ENCODE measurements at places on chromosomes 6 and 20.

DNA sequence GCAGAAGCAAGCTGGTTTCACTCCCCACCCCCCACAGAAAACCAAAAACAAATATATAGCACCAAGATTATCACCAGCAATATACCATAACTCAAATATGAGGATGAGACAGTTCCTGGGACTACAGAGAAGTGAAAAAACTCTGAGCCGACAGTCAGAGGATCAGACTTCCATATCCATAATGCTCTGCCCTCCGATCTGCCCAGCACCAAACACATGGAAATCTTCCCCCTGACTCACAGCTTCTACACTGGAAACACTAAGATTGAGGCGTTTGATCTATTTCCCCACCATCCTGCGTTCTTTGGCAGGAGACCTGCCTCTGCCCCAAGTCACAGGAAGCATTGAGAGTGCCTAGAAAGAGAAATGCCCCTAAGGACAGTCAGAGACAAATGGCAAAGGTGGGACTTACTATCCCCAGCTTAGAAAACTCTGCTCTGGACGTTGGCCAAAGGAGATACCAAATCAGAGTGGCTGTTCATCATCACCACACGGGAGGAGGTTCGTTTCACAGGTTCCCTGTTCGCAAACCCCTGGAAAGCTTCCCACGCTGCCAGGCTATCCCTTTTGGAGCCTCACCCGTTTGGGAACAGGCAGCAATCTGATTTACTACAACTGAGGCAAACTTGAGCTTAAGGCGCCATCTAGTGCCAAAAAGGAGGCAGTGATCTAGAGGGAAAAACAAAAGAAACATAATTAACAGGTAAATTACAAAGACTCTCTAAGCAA is 48.7 kb upstream of the SRSF6 start:
- no peak for DNase-seq

DNA sequence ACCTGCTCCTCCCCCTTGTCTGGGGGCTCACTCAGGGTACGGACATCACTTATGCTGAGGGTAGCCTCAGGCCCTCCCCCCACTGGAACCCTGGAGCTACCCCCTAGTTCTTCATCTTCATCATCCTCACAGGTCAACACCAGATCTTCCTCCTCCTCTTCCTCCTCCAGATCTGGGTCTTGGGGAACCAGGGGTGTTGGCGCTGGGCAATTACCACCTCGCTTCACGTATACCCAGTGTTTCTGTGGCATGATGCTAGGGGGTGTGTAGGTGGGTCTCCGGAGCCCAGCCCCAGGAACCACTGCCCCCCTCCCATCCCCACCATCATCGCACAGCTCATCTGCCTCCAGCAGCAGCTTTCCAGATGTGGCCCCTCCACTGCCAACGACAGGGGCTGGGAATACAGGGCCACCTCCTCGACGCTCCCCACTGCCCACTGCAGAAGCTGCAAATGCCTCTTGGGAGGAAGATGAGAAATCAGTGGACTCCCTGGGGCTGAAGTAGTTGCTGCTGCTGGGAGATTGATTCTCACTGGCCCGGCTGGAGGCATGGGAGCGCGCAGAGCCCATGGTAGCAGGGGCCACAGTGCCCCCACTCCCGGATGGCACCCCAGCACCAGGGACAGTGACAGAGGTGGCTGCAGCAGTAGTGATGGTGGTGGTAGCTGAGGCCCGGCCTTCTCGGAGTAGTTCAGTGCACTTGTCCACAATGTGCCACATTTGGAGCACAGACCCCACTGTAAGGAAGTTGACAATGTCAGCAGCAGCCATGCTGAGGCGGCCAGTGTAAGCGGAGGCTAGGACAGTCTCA is 1.5 kb downstream of the ZBTB22 start:
- DNase-seq: no peak

DNA sequence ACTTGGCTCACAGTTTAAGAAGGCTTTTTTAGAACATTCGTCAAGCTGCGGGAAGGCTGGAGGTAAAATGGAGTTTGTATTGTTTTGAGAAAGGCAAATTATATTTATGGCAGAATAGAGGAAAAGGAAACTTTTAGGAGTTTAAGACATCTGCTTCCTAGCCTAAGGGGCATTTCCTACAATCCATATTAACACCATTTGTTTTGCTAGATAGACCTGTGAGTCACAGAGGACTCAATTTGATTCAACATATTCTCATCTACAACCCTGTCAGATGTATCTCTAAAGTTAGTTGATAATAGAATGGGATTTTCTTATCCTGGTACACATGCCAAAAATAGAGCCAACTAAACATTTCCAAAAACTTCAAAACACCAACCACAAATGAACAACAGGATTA is 35.0 kb downstream of the RCAN2 start:
- no peak for DNase-seq

GRCh38 chr6:168581236-168581635 is 140.3 kb downstream of the SMOC2 start:
- DNase-seq: no peak

DNA sequence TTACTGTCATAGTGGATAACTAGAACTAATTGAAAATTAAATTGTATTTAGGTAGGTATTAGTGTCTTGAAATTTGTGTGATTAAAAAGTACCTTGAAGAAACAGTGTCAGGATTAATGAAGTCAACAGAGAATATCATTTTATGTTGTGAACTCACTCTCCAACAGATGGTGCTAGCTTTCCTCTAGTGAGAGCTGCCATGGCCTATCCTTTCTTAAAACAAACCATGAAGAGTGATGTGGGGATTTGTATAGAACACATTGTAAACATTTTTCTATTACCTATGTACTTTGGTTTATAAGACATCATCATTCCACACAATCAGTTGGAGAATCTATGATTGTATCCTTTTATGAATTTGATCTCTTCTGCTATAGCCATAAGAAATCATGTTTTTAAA is 4.8 kb upstream of the SRSF12 start:
- DNase-seq: no peak

GRCh38 chr6:169850154-169850553 is 98.7 kb downstream of the ERMARD start:
- DNase-seq: no peak
